ENCODE measurements at places on chromosomes 4 and X. TPM values are rescaled to one million over a fixed set of nuclear protein-coding genes. Genes with fewer than 3 reads are reported as not detected.

DNA sequence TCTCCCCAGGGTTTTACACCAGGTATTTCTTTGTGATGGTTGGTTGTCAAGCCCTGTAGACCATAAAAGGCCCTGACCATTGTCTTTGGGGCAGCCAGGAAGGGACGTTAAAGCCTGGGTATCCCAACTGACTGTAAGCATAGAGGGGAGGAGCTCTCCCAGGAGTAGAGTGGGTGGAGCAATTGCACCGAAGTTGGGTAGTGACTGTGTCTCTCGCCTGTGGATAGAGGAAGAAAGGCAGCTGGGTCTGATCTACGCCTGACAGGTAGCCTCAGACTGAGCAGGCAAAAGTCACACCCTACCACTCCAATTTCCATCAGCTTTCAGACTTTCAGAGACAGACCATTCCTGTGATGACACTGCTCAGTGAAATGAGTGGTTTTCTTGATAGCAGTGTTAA is 123.3 kb downstream of the KLHL8 start:
- DNase-seq = no peak

DNA sequence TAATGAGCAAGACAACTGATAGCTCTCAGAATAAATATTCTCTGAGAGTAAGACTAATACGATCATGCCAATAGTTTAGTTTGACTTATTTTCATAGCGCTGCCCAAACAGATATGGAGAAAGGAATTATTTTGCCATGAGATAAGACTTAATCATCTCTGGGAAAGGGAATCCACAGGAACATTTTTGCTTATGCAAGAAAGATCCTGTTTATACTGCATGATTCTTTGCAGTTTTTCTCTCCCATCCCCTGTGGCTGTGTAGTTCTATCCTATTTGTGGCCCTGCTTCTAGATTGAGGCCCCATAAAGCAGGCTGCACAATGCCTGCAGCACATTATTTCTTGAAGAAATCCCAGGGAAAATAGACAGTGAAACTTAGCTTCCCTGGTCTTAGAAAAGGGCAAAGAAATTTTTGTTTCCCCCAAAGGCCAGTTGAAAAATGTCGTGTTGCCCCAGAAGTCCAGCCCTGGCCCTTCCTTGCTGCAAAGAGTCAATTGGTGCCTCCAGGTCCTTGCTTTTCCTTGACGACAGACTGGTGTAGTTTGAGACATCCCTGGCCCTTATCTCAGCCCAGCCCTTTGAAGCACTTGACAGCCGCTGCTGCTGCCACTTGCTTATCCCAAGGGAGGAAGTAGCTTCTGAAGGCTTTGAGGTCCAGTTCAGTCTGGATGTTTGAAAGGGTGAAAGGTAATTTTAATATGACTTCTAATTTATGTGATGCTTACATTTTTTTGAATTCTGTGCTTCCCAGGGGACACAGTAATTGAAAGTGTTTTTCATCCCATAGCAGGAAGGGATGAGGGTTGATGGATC is 45.0 kb upstream of the SH3RF1 start:
- peak; percentile 62 for DNase-seq

NHS gene
- total RNA-seq = 0.23 TPM

GRCh38 chr4:168610911-168611530 is 114.2 kb downstream of the PALLD start:
- peak; percentile 49 for DNase-seq

GRCh38 chr4:87019898-87020297 is 85.1 kb downstream of the AFF1 start:
- DNase-seq = no peak

MYL5 gene
- total RNA-seq = 8.1 TPM

ART3 gene
- not detected for total RNA-seq

DNA sequence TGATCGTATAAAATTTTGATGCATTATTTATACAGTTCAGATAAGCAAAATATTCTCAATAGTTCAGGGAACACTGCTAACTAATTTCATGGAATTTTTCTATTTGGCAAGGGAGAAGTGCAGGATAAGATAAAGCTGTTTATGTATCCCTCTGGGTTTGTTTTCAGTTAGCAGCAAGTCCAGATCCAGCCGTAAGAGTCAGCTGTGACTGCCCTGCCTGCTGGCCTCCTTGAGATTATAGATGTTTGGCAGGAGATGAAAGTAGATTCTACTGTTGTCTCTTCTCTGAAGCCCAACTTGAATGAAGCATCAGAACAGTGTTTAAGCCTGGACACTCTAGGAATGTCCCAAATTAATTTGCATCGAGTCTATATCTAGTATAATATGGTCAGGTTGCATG is 29.5 kb downstream of the ANTXR2 start:
- no peak for DNase-seq

DNA sequence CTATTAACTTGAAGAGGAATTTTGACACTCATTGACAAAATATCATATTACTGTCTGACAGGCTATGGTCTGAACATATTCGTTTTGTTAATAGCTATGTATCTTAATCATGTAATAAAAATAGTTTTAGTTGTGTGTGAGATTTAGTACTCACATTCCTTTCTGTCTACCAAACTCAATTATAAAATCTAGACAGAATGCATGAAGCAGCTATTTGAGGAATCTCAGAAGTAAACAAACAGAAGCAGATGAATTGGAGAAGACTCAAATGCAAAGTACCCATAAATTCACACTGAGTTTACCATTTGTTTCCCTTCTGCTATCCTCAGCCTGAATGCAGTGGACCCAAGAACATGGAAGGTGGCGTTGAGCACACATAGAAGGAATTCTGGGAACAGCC is 841.6 kb upstream of the AADAT start:
- DNase-seq = no peak

ARMCX1 gene
- 52.3 TPM for total RNA-seq

TKTL2 gene
- not detected for total RNA-seq

DNA sequence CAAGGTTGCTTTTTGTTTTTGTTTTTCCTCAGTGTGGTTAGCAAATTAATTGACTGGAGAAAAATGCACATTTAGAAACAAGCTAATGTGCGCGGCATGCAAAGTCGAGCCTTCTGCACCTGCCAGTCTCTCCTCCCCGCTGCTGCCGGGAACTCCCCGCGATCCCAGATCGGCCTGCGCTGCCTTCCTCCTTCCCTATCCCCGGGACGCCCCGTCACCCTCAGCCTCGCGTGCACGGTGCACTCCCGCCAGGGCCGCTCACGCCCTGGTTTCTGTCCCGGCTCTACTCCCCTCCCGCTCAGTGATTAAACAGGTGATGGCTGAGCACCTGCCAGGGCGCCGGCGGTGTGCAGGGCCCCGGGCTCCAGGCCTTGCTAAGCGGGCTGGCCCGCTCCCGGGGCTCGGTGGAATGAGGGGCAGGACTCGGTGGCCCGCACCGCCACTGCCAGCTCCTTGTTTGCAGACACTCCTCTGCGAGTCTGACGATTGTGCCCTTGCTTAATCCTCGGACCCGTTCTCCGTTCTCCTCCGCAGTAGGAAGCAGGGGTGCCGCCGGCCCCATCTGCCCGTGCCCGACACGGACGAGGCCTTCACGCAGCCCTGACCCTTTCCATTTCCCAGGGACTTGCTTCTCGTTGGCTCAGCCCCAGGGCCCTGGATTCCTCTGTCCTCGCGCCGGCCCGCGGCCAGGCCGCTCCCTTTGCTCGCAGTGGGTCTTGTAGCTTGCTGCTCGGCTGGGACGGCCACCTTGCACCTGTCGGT is 143.4 kb downstream of the TRIML1 start:
- no peak for DNase-seq

- DNase-seq = no peak
Measured at GRCh38 chr4:143302536-143302935, 34.1 kb upstream of the GAB1 start.
